CD4-positive, alpha-beta T cell treated with Interleukin-1 beta for 1 hour (primary cell): ENCODE measurements at places on chromosomes 3 and 15.

- peak; percentile 17 for DNase-seq
Measured at GRCh38 chr3:134378384-134378783, 4.1 kb upstream of the AMOTL2 start.

GRCh38 chr15:80580536-80581260, 114.4 kb upstream of the ABHD17C start:
- DNase-seq: no peak

DNA sequence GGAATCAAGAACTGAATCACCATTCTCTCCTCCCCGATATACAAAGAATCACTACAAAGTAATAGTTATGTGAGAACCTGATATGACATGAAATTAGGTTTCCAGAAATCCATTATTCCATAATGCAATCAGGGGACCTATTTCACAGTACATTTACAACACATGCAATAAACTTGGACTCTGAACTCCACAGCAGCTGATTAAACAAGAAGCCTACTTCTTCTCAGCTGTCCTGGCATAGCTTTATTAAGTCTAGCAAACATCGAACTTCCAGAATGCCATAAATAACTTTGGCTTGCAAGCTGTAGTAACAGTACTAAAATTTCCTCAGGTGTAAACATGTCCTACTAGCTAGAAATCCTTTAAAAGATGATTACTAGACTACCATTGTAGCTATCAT, 17.8 kb downstream of the PDCD10 start:
- DNase-seq: no peak

- DNase-seq: no peak
Measured at GRCh38 chr3:173109143-173109542, 31.9 kb downstream of the SPATA16 start.

DNA sequence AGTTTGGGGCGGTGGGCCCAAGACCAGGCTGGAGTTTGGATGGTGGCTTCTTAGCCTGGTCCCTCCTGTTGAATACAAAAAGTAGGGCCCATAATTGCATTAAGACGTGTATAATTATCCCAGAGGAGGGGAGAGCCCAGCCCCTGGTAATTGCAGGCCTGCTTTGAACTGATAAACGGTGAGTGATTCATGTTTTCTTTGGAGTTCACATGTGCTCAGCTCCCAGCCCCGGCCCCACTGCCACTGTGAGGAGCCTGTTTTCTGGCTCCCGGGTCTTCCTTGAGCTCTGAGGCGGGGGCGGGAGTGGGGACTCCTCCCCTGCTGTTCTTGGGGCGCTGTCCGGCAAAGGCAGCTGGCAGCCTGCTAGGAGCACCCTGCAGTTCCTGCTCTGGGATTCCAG, 3.1 kb downstream of the PLXNA1 start:
- DNase-seq: no peak
